Urinary bladder (tissue), 4 donors: ENCODE measurements at places on chromosomes 13 and 19. TPM values are rescaled to one million over a fixed set of nuclear protein-coding genes. Genes with fewer than 3 reads are reported as not detected.

The CYP2S1 gene
- total RNA-seq, result 0.53 TPM

The PRRG2 gene
- 1.6 TPM for total RNA-seq

The ZNF446 gene
- total RNA-seq, result 6.0 TPM

The CBARP gene
- 0.53 TPM for total RNA-seq

The C1QTNF9B gene
- 0.58 TPM for total RNA-seq

The KLF1 gene
- total RNA-seq, result 0.26 TPM

The ZNF91 gene
- total RNA-seq, result 223 TPM

The LGALS13 gene
- not detected for total RNA-seq

The MEIOSIN gene
- total RNA-seq, result not detected

The SLC46A3 gene
- total RNA-seq, result 6.5 TPM

GRCh38 chr13:43990829-43991228 lies 111.1 kb downstream of the LACC1 start:
- no peak for DNase-seq

DNA sequence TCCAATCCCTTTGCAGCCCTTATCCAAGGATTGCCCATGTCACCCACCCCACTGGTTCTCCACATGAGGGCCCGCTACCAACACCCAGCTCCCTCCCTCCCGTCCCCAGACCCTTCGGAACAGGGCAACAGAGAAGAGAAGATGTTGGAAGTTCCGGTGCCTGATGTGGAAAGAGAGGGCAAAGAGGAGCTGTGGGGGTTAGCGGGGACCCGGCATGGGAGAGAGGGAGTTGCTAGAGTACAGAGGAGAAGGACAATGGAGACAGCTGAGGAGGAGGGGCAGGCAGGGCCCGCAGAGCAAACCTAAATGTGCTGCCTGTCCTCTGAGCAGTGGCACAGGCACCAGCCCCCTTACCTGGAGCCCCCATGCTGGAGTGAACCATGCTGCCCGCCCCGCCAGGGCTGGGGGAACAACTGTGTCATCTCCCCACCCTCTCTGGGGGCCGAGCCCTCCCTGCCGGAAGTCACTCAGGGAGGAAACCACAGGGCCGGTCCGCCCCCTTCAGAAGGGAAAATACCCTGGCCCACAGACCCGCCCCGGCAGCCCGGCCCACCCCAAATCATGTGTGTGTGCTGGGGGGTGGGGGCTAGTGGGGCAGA lies at the start of gene POU2F2:
POU2F2 (minus strand) TSS at position 417 of the 599 bp plus-strand sequence; CDS start at position 382, 35 bp downstream.
- DNase-seq, result no peak

DNA sequence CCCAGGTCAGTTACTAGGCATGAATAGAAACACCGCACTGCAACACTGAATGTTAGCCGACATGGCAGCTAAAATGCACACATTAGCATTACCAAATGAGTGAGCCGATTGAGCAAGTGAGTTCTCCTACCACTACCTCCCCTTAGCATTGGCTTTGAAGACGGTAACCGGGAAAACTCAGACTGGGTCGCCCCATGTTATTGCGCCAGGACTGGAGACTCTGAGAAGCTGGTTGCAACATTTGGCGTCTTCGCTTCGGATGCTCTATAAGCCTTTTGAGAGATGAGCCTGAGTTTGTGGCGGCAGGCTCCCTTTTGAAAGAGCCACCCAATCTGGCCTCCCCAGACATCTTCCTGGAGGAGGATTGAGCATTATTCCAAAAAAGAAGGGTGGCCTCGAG lies 68.5 kb upstream of the POMP start:
- no peak for DNase-seq

DNA sequence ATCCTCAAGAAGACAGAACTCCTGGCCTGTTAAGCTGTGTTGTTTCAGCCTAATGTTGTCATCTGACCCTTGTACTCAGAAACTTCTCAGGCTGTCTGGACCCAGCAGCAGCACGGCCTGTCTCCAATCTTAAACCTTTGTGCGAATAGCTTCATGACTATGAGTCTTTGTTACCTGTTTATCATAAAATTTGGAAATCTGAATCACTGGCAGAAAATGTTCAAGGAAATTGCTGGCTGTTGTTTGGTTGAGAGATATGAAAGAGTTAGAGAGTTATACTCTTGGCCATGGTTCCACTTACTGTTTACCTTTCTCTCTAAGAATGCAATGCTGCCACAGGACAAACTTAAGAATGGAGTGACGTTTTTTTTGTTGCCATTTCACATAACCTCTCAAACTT lies 59.6 kb downstream of the EFNB2 start:
- DNase-seq, result no peak

DNA sequence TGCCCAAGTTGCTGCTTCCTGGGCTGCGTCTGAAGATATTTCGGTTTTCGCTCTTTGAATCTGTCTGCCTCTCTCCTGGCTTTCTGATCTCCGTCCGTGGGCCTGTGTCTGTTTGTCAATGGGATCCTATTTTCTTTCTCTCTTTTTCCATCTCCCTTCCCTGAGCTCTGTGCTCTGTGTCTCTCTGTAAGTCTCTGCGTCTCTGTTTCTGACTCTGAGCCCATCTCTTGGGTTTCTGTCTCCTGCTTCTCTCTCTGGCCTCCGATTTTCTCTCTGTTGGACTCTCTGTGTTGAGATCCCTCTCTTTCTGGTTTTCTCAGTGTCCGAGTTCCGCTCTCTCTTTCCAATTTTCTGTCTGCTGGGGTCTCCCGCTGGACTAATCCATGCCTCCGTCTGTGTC lies 1.7 kb downstream of the PRKCG start:
- DNase-seq, result no peak

- DNase-seq, result no peak
Measured at GRCh38 chr19:49019242-49019932, 2.5 kb upstream of the LHB start.

GRCh38 chr13:112940236-112940635 lies 28.8 kb upstream of the MCF2L start:
- DNase-seq, result no peak

DNA sequence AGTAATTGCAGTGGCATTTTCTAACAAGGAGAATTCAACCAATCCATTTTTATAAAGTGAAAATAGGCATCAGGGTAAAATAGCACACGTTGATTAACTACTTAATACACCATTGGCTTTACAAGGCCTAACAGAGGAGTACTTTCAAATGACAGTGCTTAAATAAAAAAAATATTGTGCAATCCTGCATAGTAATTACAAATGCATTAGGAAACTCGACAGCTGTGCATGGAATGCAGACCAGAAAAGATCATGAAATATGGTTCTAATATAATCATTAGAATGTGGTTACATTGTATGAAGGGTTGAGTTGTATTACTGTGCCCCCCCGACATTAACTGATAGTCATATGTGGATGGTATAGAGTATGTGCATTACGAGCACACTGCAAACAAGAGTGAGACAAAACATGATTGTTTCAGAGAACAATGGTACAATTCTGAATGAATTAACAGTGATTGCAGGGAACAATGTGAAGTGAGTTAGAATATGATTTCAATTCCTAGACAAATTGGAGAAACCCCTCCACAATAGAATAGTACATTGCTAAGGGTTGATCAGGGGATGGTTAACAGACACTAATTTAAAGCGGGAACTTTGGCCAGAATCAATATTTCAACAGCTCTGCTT lies 270.6 kb downstream of the GPC5 start:
- no peak for DNase-seq

GRCh38 chr19:45668342-45668871 lies 386 bp downstream of the GIPR start:
- no peak for DNase-seq

DNA sequence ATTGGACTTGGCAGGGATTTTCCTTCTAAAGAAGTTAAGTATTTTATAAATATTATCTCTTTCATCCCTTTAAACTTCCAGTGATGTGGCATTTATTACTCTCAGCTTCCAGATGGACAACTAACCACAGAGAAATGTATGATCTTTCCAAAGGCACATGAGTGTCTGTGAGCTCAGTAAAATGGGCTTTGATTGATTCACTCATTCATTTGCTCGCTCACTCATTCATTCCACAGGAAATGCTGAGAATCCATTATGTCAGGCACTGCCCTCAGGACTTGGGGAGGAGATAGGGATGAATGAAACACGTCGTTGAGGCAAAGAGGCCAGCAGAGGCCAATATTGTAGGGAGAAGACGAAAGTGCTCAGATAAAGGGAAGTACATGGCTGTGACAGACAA lies 359.3 kb downstream of the EFNB2 start:
- DNase-seq, result no peak

GRCh38 chr19:45175515-45176345 lies 2.3 kb downstream of the TRAPPC6A start:
- no peak for DNase-seq

DNA sequence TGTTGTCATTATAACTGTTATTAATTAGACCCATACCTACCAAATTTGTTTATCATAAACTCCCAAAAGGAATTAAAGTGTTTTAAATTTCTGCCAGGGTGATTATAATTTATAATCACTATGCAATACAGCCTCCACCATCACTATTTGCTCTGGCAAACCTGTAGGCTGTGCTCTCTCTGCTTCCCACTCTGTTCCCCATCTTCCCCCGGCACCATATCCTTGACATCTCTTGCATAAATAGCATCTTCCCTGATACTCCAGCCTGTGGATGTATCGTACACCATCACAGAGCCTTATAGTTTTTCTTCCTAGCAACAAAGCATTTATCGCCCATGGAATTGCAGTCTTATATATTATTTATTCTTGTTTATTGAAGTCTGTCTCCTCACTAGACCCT lies 181.5 kb upstream of the TSC22D1 start:
- DNase-seq, result no peak
